Skeletal muscle tissue (tissue), 5 donors: ENCODE measurements at places on chromosomes 3 and 15. TPM values are rescaled to one million over a fixed set of nuclear protein-coding genes. Genes with fewer than 3 reads are reported as not detected.

The PSMD6 gene
- total RNA-seq = 70.5 TPM

The MUC20 gene
- 1.0 TPM for total RNA-seq

The RBPMS2 gene
- total RNA-seq = under 0.01 TPM

The IL5RA gene
- not detected for total RNA-seq

The XYLB gene
- 7.3 TPM for total RNA-seq

The PLSCR2 gene
- not detected for total RNA-seq

The SLC24A5 gene
- total RNA-seq = not detected

The SLC9C1 gene
- 1.0 TPM for total RNA-seq

The ANKUB1 gene
- total RNA-seq = not detected

The RTP1 gene
- not detected for total RNA-seq

The A4GNT gene
- total RNA-seq = not detected

The GOLGA6D gene
- under 0.01 TPM for total RNA-seq

The ECE2 gene
- total RNA-seq = not detected

The CISH gene
- 4.7 TPM for total RNA-seq

The RBP2 gene
- total RNA-seq = not detected

The SYNPR gene
- not detected for total RNA-seq

The FETUB gene
- not detected for total RNA-seq

The TPRA1 gene
- total RNA-seq = 15.1 TPM
